ENCODE measurements at places on chromosomes 12 and 14. TPM values are rescaled to one million over a fixed set of nuclear protein-coding genes. Genes with fewer than 3 reads are reported as not detected.

The EXOC3L4 gene
- total RNA-seq: not detected

The PAPLN gene
- 0.36 TPM for total RNA-seq

The VTI1B gene
- total RNA-seq: 64.1 TPM

The MUCL1 gene
- not detected for total RNA-seq

The SPTB gene
- 0.05 TPM for total RNA-seq

The PTCSC3 gene
- total RNA-seq: not detected
